ENCODE measurements at places on chromosomes 13 and 19.

DNA sequence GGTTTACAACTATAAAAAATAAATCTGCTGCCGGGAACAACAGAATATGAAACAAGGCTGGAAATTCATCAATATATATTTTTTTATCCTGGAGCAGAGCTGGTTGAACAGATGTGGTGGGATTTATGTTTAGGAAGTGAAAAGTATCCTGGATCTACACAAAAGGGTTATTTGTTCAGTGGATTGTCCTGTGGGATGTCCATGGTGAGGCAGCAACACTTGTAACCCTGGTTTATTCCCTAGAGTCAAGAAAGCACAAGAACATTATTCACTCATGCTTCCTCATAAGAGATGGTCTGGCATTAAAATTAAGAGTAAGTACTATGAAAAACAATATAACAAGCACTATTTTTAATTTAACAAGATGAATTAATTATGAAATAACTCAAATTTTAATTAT lies 46.0 kb downstream of the PRR20E start:
- DNase-seq = no peak

DNA sequence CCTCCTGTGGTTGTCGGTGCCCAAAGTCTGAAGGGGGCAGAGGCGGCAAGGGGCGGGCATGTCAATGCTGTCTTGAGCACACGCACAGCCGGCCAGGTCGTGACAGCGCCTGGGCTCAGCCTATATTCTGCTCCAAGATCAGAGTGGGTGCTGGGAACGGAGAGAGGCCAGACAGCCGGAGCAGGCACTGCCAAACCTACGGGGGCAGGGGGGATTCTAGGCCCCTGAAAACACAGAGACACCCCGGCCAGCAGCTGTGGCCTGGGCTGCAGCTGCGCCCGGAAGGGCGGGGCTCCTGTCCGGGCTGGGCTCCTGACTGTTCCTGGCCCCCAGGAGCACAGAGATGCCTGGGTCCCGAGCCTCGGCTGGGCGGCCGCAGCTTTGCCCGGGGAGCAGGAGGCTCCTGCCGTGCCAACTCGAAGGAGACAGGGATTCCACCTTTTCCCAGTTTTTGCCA lies 2662.9 kb upstream of the PCDH20 start:
- no peak for DNase-seq

GRCh38 chr13:105139048-105139379 lies 1396.4 kb downstream of the EFNB2 start:
- DNase-seq = no peak

- no peak for DNase-seq
These were observed 2.0 kb downstream of the ZBTB7A start for GRCh38 chr19:4064496-4065260.

DNA sequence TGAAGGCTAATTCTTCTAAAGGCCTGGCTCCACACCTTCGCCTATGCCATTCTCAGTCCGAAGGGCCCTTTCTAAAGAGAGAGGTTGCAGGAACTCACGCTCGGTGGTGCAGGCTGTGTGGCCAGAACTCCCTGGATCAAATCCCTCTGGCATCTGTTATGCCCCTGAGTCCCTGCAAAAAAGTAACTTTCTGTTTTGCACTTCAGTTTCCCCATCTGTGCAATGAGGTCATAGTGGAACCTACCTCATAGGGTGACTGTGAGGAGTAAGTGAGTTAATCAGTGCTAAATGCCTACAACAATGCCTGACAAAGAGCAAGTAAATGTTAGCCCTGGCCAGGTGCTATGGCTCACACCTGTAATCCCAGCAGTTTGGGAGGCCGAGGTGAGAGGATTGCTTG lies 7.3 kb downstream of the IGSF23 start:
- DNase-seq = no peak

- no peak for DNase-seq
These were observed 7.0 kb downstream of the PRODH2 start for GRCh38 chr19:35805526-35806102.

GRCh38 chr19:32324631-32325285 lies 20.7 kb upstream of the ZNF507 start:
- DNase-seq = no peak

- DNase-seq = no peak
These were observed 74.9 kb upstream of the SPATA13 start for GRCh38 chr13:24085662-24086061.

- no peak for DNase-seq
These were observed 8.3 kb downstream of the TRPM4 start for GRCh38 chr19:49165865-49166301.

DNA sequence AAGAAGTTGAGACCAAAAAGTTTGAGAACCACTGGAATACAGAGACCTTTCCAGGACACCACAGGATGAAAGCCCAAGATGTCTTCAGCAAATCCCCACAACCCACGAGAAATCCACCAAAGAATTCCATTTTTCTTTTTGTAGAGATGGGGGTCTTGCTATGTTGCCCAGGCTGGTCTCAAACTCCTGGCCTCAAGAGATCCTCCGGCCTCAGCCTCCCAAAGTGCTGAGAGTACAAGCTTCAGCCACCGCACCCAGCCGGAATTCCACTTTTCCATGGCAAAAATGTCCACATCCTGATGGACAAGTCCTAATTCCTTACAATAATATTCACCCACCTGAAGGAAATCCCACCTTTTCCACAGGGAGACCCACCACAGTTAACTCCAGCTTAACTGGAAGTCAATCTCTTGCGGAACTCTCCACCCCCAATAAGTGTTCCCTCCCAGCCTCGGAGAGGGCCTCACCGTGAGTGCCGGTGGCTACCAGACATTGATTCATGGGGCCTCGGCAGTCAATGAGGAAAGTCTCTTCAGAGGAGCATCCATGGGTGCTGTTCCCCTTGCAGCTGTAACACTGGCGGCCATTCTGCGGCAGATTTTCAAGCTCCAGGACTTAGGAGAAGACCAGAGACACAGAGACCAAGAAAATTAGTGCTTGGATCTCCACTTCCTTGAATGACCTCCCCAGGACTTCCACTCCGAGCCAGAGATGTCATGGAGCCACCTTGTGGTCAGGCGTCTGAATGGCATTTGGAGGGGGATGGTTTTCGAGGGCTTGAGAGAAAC lies 12.3 kb upstream of the CADM4 start:
- DNase-seq = peak; percentile 45

- no peak for DNase-seq
These were observed 365.9 kb downstream of the FGF14 start for GRCh38 chr13:102035969-102036368.

DNA sequence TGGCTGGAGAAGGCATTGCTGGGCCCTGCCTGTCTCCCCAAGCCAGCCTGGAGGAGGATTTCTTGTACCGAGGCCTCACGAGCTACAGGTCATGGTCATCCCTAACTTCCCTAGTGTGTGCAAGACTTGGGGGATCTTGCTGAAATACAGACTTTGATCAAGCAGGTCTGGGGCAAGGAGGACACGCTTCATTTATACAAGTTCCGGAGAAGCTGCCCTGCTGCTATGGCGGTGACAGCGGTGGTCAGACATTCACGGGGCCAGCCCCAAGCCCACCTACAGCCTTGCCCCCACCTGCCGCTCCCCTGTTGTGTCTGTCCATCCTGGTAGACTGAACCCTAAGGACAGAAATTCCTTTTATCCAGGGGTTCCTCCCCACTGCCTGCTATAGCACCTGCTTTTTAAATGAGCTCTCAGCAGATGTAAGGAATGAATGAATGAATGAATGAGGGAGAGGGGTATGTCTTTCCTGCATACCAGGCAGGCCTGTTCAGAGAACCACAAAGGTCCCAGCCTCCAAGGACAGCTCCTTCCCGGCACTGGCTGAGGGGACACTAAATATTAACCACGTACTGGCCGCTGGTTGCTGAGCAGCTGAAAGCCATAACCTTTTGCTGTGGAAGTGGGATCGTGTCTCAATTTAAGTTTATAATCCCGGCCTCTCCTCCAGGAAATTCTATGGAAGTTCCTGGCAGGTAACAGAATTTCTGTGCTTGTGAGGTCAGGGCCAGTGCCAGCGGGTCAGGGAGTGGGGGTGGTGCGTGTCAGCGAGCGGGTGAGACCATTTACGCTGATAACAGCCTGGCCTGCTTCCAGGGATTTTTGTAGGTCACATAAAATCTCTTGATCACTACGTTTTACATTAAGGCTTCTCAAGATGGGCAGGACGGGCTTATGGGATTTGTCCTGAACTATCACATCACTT lies 27.1 kb downstream of the TSSK6 start:
- DNase-seq = no peak

GRCh38 chr19:49133621-49134454 lies 14.5 kb downstream of the PPFIA3 start:
- DNase-seq = peak; percentile 65

- no peak for DNase-seq
These were observed 16.3 kb downstream of the CATSPERG start for GRCh38 chr19:38351865-38352395.

- no peak for DNase-seq
These were observed 800 bp downstream of the ELL start for GRCh38 chr19:18520848-18521691.

DNA sequence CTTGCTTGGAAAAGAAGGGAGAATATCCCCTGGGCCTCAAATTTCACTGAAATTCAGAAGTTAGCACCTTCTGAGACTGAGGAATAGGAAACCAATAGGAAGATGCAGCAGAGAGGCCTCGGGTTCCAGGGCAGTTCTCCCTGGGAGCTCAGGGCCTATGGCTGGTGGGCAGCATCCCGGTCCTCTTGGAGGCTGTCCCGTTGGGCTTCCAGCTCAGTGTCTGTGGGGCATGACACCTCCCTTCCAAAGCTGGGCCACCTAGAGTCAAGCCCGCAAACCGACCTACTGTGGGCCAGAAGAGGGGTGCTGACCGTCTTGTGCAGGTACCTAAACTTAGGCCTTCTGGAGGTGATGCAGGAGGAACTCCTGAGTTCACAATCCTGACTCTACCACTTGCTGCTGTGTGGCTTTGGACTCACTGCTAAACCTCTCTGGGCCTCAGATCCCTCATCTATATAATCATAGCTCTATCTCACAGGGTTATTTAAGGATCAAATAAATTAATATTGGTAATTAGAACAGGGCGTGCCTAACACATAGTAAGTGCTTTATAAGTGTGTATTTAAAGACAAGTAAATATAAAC lies 17.1 kb downstream of the SIAH3 start:
- no peak for DNase-seq

DNA sequence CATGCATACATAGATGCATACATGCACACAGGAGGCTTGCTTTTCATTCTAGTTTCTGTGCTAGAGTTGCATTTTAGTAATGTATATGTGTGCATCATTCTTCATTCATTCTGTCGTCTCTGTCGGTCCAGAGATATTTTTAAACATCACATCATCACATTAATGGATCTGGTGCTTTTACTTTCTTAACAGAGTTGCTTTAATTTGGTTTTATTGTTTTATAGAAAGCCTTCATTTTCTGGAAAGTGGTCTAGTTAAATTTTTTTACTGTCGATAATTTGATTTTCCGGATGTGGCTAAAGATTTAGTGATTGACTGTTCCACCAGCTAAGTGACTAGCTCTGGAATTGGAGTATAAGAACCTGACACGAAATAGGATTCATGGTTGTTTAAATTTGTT lies 16.9 kb downstream of the BIVM start:
- no peak for DNase-seq

- no peak for DNase-seq
These were observed 205.1 kb upstream of the STARD13 start for GRCh38 chr13:33490461-33491327.

DNA sequence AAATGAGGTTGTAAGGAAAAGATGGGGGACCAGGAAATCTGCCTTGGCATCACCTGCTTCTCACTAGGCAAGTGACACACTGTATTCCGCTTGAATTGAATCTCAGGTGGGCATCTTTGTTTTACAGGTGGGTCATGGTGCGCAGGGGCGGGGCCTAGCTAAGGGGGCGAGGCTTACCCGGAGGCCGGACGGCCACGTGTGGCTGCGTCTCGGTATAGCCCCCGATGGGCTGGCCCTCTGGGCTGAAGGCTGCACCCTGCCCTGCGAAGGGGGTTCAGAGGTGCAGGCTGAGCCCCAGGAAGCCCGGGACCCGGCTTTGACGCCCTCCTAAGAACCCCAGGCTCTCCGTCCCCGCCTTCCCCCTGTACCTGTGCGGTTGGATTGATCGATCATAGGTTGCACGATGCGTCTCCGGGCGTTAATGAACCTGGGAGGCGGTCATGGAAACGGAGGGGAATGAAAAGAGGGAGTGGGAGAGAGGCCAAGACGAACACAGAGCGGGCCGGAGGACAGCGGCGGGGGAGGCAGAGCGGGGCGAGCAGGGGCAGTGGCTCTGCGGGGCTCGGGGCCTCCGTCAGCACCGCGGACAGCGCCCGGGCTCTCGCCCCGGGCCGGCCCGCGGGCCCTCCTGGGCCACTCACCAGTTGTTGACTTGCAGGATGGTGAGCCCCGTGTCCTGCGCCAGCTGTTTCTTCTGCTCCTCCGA lies 12.5 kb downstream of the MEIS3 start:
- no peak for DNase-seq

DNA sequence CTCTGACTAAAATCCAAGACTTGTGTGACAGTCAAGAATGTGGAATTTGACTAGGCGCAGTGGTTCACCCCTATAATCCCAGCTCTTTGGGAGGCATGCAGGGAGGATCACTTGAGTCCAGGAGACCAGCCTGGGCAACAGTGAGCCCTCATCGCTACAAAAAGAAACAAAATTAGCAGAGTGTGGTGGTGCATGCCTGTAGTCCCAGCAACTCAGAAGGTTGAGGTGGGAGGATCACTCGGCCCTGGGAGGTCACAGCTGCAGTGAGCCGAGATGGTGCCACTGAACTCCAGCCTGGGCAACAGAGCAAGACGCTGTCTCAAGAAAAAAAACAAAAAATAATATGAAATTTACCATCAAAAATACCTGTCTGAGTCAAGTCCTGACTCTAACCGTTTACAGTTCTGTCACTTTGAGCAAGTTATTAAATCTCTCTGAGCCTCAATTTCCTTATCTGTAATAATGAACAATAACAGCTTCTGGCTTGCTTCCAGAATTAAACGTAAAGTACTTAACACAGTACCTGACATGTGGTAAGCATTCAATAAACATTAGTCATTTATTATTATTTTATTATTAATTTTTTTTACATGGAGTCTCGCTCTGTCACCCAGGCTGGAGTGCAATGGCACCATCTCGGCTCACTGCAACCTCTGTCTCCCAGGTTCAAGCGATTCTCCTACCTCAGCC lies 204.6 kb upstream of the TSC22D1 start:
- DNase-seq = no peak

DNA sequence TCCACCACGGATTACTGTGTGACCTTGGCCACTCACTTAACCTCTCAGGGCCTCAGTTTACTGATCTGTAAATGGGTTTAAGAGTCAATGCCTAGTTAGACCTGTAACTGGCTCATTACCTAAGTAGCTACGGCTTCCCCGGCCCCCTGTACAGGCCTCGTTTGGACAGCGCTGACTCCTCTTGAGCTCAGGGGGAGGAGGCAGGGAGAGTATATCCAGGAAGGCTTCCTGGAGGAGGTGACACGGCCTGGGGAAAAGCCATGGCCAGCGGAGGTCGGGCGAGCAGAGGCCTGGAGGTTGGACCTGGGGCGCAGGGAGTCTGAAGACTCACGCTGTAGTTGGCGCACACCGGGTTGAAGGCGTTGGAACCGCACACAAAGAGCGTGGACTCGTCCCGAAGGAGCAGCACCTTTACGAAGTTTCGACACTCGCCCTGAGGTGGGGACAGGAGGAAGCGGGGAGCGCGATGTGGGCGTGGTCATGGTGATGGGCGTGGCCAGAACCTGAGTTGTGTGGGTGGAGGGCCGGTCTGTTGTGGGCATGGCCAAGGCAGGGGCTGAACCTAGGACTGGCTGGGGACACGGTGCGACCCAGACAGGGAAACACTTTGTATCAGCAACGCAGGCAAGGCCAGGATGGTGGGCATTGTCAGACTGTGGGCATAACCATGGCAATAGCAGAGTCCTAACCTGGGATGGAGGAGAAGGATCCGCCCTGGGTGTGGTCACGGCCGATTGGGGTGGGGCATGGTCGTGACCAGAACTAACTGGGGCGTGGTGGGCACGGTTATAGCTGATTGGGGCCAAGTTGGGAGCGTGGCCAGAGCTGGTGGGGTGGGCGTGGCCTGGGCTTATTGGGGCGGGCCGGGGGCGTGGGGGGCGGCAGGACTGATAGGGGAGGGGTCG lies 3.6 kb downstream of the SEMA6B start:
- no peak for DNase-seq

Measured in stimulated activated CD4-positive, alpha-beta T cell treated with anti-CD3 and anti-CD28 coated beads, Interleukin-1b, Interleukin-23, amount 100 ng/mL, for 48 hours (primary cell).